ENCODE measurements at places on chromosomes 1 and 21.

GRCh38 chr1:68255301-68255700 is 23.0 kb upstream of the WLS start:
- no peak for DNase-seq

DNA sequence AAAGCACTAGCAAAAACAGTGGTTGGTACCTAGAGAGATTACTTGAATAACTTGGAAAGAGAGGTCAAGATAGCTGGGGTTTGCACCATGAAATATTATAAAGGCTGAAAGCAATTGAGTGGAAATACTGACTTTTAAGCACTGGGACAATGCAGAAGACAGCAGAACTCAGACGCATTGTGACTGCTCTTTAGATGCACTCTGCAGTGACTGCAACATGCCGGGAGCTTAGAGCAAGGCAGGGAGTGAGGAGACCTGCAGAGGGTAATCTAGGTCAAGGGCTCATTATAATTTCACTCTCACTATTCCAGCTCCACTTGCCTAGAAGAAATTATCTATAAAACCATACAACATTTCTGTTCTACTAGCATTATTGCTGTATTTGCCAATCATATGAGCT is 36.6 kb downstream of the OLFM3 start:
- DNase-seq = no peak

GRCh38 chr1:18344755-18345154 is 136.0 kb upstream of the KLHDC7A start:
- no peak for DNase-seq

- DNase-seq = no peak
Observed at GRCh38 chr1:213399695-213400094, 348.7 kb downstream of the RPS6KC1 start.

DNA sequence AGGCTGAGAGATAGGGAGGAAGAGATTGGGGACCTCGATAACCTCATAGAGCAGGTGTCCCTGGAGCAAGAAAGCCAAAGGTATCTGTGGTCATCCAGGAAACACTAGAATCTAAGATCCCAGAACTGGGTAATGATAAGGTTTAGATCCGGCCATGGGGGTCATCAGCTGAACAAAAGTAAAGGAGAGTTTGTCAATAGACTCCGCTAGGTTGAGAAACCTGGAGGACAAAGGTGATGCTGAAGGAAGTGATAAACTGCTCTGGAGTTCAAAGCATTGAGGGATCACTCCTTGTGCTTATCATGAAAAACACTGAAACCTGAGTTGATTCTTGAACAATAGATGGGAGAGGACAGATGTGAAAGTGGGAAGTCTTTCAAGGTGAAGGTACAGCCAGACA is 59.5 kb upstream of the SLC2A1 start:
- no peak for DNase-seq
